ENCODE measurements at places on chromosomes 16 and 17.

DNA sequence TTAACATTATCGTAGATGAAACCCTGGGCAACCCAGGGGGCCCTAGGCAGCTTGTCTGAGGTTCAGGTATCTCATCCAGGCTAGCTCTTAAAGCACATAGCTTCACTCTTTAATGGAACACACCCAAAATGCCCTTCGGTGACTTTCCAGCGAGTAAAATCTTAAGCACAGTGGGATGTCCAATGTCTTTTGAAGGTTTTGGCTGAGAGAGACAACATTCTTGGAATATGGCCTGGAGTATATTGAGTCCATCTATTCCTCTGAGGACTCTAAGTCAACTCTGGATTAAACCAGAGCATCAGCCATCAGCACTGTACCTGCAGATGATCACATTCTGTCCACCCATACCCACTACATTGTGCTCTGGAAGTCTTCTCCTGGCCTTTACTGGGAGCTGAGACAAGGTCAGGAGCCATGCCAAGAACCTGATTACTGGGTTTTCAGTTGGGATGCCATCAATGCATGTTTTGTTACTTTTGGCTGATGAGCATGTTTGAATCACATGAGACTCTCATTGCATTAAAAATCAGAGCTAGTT is 63.4 kb upstream of the CDH11 start:
- no peak for DNase-seq

GRCh38 chr17:2815781-2816185 is 19.5 kb downstream of the RAP1GAP2 start:
- no peak for DNase-seq

DNA sequence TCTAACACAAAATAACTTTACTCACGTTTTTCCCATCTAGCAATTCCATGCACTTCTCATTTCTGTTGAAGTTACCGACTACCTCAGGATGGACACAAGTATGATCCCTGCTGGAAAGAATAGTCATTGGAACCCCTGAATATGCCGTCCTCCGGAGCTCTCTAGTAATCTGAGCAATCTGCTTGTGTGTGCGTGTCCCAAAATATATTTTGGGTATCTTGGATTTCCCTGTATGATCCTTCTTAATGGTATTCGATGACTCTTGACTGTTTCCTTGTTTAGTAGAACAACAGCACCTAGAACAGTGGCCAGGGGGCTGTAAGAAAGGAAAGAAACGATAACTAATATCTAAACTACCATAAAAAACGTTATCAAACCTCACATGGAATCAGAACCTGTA is 54.9 kb downstream of the BRIP1 start:
- DNase-seq, result no peak

GRCh38 chr17:17108451-17109049 is 66.3 kb downstream of the MPRIP start:
- no peak for DNase-seq

DNA sequence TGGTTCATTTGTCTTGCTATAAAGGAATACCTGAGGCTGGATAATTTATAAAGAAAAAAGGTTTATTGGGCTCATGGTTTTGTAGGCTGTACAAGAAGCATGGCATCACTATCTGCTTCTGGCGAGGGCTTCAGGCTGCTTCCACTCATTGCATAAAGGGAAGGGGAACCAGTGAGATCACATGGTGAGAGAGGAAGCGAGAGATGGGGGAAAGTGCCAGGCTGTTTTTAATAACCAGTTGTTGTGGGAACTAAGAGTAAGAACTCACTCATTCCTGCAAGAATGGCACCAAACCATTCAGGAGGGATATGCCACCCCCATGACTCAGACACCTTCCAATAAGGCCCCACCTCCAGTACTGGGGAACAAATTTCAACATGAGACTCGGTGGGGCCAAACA is 24.3 kb downstream of the SPECC1 start:
- DNase-seq, result no peak

DNA sequence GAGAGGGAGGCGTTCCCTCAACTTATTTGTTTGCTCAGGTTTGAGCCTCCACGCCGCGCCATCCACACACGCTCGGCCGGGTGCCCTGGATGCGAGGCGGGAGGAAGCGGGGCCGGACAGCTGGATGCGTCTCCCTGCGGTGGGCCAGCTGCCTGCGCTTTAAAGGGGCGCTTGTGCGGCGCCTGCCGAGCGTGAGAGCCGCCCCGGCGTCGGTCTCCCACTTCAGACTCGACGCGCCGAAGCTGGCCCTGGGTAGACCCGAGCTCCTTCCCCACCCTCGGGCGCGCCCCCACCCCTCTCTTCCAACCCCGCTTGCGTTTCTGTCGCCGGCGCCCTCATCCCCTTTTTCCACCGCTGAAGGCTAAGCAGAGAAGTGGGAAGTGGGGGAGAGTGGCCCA is 527 bp upstream of the CHAD start:
- DNase-seq, result no peak

DNA sequence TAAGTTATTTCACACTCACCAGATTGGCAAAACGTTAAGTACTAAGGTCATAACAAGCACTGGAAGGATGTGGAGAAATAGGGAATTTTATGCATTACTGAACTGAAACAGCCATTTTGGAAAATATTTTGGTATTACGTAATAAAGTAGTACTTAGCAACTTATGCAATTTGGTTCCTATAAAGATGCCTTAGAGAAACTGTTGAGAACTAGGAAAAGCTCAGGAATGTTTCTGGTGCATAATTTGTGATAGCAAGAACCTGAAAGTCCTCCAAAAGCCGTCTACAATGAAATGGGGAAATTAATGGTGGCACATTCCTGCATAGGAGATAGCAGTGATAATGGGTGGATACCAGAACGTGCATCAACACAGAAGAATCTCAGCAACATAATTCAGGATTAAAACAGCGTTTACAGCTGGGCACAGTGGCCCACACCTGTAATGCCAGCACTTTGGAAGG is 472.5 kb downstream of the WWOX start:
- DNase-seq, result no peak

- DNase-seq, result no peak
These were observed 10.4 kb downstream of the TVP23A start for GRCh38 chr16:10808218-10808617.

- no peak for DNase-seq
These were observed 126.2 kb upstream of the WSCD1 start for GRCh38 chr17:5943982-5944381.

- no peak for DNase-seq
These were observed 63.5 kb downstream of the IL21R start for GRCh38 chr16:27465483-27465879.

DNA sequence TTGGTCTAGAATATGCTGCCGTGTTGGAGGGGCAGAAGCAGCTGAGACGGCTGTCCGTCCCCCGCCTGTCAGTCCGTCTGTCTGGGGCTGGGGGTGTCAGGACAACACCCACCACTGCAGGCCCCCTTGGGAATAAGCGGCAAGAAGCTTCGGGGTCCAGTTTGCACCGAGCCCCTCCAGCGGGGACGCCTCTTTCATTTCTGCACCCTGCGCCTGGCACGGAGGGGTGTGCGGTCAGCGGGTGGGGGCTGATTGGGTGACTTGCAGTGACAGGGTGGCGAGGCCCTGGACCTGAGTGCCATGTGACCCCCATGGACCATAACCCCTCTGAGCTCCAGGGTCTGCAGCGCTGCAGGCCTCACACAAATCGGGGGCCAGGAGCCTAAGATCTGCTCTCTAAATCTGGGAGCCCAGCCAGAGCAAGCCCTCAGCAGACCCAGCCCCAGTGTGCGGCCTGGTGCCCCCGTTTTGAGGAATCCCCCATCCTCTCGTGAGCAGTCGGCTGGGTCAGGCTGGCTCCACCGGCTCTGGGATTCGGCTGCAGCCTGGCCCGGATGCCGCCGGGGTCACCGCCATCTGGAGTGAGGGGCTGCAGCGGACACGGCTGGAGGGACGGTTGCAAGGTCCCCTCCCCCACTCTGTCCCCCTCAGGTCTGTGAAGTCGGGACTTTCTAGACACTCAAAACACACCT is 8.3 kb downstream of the CBFA2T3 start:
- no peak for DNase-seq

- no peak for DNase-seq
These were observed at the start of gene PRSS36 for GRCh38 chr16:31149894-31150890. Gene PRSS36 (minus strand): TSS chr16:31150066. CDS start chr16:31150035, 31 bp downstream.

GRCh38 chr16:46884513-46885293 is 541 bp downstream of the GPT2 start:
- DNase-seq, result peak; percentile 3

DNA sequence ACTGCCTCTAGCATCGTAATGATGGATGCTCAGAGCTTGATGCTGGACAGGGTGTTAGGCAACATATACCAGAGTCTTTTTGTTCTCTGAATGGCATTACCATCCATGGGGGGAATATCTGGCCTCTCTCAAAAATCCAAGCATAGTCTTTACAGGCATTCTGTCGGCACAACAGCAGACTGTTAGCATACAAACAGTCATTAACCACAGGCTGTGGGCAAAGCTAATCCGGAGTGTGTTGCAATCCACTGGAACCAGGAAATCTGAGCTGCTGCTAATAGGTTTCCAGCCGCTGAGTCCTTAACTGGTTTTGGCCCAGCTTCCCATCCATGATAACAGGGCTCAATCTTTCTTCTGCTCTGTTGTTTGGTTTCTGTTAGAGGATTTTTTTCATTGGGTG is 371.9 kb downstream of the HS3ST3B1 start:
- DNase-seq, result no peak

GRCh38 chr17:59737324-59737723 is 29.9 kb downstream of the VMP1 start:
- no peak for DNase-seq

DNA sequence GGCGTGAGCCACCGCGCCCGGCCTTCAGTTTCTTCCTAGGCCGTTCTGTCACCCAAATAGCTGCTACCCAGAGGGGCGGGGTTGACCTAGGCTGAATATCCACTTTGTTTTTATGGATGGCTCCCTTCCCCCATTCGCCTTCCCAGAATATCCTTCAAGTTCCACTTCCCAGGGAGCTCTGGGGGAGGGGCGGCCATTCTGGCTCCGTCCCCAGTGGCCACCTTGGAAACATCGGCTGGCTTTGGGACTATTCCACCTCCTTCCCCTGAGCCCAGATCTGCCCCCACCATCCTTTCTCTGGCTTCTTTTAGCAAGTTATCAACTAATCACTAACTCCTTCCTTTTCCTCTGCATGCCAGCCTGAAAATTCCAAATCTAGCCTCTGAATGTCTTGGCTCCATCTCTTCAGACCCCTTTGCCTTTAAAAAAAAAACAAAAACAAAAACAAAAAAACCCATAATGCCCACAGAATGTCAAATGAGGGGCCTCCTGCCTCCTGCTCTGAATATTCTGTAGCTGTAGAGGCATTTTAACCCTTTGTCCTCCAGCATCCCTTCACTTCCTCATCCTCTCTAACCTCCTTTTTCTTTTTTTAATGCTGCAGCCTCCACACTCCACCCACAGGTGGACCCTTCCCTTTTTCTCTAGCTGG is 6.4 kb downstream of the ATP1B2 start:
- DNase-seq, result no peak

DNA sequence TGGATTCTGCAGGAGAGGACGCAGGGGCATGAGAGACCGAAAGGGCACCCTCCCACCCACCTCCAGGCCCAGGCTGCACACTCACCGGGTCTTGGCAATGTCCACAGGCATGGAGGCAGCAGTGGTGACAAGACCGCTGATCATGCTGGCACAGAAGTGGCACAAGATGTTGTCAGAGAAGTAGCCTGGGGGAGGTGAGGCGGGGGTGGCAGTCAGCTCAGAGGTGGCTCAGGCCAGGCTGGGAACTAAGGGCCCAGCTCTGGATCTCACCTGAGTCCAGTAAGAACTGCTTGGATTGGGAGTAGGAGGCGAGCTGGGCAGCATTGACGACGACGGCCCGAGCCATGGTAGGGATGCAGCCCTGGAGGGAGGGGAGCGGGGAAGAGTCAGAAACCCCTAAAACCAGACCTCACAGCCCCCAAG is 1.8 kb downstream of the SLC25A11 start:
- DNase-seq, result no peak

- DNase-seq, result no peak
These were observed 2.6 kb downstream of the GLIS2 start for GRCh38 chr16:4318451-4318910.

GRCh38 chr16:28304214-28304613 is 11.9 kb downstream of the SBK1 start:
- DNase-seq, result no peak

Measured in T-helper 9 cell (primary cell).